Anterior cingulate cortex (tissue), 58 donors: ENCODE measurements at places on chromosomes 16 and 17.

GRCh38 chr16:10619271-10619849, 39.0 kb upstream of the EMP2 start:
- DNase-seq: no peak

DNA sequence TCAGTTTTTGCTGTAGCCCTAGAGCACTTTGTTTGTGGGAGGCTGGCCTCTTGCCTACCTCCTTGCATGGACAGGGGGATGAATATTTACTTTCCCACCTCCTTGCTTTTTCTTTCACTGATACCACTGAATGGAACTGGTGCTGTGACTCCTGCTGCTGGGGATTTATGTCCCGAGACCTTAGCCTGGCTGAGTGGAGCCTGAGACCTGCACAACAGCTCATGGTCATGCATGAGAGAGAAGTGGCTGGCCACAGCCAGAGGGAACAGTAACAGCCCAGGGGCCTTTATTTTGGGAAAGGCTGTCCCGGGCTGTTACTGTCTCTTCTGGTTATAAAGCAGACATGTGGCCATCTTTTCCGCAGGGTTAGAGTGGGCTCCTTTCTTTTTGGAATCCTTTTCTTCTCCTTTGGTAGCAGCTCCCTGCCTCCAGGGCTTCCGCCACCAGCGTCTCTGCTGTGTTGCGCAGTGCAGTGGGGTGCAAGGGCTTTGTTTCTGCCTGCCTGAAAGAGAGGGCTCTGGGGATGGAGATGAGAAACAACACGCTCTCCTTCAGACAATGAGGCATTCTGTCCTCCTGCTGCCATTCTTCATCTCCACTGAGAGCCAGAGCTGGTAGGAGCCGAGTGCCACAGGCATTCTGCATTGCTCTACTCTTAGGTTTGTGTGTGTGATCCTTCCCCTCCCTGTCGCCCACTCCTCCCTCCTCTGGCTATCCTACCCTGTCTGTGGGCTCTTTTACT, 14.5 kb downstream of the SNX11 start:
- peak; percentile 41 for DNase-seq

GRCh38 chr17:15482476-15482875, 15.1 kb upstream of the CDRT4 start:
- no peak for DNase-seq

- peak; percentile 36 for DNase-seq
These were observed 10.0 kb downstream of the C1QTNF1 start for GRCh38 chr17:79033741-79034501.

GRCh38 chr16:66948134-66948836, 12.8 kb upstream of the CES3 start:
- no peak for DNase-seq

- DNase-seq: no peak
These were observed 19.8 kb downstream of the ZNF385C start for GRCh38 chr17:42078396-42079043.

DNA sequence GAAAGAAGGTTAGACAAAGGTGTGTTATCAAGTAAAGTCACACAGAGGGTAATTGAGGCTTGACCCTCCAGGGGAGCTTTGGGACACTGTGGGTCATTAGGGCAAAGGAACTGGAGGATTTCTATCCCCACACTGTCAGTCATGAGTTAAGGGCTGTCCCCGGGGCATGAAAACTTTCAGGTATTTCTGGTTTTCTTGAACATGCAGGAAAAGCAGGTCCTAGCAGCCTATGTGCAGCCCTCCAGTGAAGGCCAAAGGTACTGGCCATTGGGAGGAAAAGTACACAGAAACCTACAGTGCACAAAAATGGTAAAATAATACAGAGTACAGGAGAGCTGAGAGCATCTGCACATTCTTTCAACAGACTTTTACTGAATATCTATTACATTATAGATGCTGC, 44.4 kb upstream of the SCNN1B start:
- no peak for DNase-seq

DNA sequence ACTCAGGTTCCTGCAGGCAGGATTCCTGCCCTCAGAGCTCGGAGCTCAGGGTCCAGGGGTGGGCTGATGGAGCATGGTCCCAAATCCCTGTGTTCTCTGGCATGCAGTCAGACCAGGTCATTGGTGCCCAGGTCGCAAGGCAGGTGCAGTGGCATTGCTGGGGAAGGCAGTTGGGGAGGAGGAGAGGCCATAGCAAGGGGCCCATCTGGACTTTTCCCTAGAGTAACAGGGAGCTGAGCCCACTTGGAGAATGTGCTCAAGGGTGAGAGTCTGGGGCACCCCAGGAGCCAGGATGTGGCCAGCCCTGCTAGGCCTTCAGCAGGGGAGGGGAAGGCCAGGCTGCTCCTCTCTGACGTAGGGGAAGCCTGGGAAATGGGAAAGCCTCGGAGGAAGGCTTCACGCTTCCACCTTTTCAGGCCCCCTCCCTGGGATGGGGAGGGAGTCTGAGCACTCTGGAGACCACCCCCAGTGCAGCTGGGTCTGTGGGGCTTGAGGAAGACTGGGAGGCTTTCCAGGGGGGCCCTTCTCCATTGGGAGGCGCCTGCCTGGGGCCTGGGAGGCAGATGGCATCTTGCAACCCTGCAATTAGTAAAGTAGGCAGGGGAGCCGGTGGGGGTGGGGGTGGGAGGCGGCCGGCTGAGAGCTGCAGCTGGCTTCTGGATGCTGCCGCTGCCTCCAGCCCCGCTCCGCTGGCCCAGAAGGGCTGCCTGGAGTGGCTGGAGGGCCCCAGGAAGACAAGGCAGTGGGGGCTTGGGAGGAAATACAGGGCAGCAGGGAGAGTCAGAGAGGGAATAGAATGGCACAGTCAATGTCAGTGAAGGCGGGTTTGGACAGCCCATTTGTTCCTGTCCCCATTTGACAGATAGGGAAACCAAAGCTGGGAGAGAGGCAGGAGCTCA, 21.1 kb upstream of the DOK4 start:
- DNase-seq: no peak

GRCh38 chr16:86075839-86076440, 177.0 kb downstream of the IRF8 start:
- DNase-seq: no peak

DNA sequence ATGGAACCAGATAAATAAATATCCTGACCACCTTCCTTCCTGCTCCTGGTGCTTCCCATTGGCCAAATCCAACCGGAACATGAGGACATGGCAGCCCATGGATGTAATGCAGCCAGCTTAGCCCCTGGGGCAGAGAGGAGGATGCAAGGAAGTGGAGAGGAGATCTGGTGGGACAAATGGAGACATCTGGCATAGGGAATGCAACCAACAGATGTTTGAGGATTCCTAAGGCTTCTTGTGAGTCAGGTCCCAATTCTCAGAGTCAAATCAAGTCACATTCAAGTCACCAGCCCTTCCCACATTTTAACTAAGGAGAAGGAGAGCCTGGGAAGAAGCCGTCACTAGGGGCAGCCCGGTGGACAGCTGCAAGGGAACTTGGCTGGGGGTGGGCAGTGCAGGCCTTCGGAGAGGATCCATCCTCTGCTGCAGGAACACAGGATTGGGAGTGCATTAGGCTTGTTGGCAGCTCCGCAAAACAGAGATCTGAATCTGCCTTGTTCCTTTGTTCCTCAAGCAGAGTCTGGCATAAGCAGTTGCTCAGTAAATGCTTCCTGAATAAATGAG, 62.8 kb upstream of the HS3ST2 start:
- no peak for DNase-seq

DNA sequence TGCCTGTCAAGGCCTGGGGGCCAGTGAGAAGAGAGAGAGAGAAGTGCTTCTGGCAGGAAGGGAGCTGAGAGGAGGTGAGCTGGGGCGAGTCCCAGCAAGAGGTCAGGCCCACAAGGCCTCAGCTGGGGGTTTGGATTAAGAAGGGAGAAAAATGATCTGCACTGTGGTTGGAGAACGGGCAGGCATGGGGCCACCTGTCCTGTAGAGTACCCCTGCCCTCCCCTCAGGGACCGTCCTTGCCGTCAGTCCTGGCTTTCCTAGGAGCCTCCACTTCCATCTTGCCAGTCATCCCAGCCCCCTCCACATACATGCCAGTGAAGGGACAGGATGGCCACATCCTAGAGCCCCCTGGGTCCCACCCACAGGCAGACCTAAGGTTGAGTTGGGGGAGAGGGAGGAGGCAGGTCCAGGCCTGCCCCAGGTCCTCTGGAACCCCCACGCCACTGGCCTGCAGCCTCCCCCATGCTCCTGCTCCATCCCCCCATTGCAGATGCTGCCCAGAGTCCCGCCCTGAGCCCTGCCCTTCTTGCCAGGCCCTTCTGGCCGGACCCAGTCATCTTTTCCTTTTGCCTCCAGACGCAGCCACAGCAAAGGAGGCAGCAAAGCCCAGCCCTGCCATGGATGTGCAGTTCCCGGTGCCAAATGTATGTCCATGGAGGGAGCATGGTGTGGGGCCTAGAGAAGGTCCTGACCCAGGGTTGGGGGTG, 18.9 kb downstream of the KATNB1 start:
- DNase-seq: no peak

GRCh38 chr16:89013111-89013510, 36.1 kb upstream of the CBFA2T3 start:
- no peak for DNase-seq

DNA sequence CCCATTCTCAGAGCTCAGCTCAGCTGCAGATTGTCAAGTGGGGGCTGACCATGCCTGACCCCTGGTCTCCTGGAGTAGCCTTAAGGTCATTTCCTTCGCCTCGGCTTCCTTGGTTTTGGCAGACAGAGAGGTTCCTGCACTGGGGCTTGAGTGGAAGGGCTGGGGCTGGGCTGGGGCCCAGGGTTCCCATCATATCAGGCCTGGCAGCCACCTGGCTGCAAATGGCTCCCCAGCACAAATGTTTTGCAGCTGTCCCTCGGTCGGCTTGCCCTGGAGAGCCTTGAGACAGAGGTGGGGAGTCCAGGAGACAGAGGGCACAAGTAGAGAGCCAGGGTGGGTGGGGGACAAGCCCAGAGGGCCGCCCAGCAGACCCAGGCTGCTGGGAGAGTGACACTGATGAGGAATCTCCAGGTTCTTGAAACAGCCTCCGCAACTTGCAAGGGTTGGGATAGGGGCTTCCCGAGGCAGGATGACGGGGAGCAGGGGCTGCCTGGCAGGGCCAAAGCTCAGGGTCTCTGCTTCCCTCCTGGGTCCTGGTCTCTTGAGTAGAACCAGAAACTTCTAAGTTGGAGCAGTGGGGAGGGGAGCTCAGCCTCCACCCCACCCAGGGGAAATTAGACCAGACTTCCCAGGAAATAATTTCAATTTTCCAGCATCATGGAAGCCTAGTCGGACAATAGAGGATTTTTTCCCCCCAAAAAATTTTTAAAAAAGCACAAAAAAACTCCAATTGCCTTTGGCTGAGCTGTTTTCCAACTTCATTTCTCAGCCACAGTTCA, 19.3 kb downstream of the IGFBP4 start:
- no peak for DNase-seq
